ENCODE measurements at places on chromosomes 12 and 14.

DNA sequence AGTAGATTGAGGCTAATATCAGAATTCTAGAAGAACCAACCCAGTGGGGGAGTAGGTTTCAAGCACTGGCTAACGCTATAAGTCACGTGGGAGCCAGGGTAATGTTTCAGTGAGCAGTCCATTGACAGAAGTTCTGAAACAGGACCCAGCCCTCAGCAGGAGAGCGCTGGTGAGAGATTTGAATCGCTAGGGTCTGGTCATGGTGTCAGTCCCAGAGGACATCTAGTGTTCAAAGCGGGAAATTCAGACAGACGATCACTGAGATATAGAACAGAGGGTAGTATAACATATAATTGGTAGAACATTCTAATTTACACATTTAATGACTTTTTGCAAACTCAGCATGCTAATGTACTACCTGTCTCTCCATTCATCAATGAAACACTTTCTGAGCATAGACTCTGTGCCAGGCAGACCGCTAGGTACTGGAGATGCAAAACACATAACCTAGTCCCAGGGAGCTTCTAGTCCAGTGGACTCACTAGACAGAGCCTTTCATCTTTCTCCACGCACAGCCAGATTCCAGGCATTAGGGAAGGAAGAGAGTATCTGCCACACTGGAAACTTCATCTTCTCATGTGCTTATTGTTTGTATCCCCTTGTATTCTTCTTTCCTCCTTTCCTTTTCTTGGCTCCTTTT, 35.4 kb upstream of the RNASE3 start:
- DNase-seq = peak; percentile 65

DNA sequence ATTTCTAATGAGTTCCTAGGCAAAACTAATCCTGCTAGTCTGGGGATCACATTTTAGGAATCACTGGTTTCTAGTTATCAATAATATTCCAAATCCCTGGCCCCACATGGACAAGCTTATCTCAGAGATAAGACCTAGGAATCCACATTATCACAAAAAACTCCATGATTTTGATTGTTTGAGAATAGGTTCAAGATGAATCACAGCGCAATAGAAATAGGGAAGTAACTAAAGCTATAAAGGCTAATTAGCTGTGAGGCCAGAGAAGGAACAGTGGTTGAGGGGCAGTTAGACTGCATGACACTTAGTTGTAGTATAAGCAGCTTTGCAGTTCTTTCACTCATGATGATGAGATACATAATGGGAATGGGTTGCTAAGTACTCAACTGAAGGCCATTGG, 13.1 kb upstream of the ATP5F1B start:
- DNase-seq = no peak

GRCh38 chr12:66808606-66809005, 129.7 kb upstream of the GRIP1 start:
- DNase-seq = no peak

- peak; percentile 76 for DNase-seq
These were observed at the start of gene LRFN5 for GRCh38 chr14:41606532-41607303. Gene LRFN5, plus strand, starts transcription at chr14:41606876.

DNA sequence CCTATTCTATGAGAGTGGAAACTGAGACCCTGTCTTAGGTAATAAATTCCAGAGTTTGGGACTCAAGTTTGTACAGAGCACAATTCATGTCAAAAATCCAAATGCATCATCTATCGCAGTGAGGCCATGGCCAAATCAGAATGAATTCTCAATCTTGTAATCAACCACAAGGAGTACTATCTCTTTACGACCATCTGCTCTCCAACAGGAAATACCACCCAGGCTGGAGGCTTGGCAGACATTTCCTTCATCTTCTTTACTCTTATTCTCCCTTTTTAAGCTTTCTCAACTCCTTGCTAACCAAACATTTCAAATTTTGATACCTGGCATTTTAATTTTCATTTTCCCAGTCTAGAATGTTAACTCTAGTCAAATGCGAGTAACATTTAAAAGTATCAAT, 32.7 kb upstream of the RNU6-7 start:
- no peak for DNase-seq

- peak; percentile 8 for DNase-seq
These were observed 38.3 kb downstream of the SLC6A15 start for GRCh38 chr12:84874125-84874824.

DNA sequence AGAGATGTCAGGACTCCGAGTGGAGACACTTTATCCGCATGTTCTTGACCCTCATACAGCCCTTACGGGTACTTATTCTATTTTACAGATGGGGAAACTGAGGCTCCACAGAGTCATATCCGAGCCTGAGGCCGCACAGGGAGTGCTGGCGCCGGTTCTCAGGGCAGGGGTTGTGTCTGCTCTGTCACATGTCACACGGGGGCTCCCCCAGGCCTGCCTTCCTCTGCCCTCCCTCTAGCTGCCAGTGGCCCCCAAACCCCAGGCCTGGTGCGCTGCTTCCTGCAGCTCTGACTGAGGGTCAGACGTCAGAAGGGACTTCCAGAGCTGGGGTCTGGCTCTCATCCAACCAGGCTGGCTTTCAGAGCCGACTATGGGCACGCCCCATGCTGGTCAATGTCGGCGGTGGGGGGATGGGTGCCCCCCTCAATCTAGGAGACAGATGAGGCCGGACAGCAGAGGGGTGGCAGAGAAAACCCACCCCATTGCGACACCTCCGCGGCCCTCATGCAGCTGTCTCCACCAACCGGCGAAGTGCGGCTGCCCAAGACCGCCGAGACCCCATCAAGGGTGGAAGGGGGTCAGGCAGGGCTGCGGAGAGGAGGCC, 811 bp upstream of the INF2 start:
- no peak for DNase-seq

DNA sequence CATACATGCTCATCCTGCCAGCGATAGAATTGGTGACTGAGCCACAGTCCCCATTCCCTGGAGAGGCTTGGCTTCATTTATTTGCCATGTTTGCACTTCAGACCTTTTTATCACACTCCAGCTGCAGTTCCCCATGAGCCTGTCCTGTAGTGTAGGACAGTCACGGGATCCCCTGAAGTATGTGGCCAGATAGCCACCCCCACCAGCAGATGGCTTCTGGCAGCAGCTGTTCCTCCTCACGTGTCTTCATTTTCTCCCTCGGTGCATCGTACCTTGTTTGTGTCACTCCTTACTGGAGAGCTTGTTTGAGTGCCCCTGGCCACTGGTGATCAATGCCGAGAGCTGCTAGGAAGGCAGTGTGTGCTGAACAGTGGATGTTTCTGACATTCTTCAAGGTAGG, 40.2 kb downstream of the UBE3B start:
- no peak for DNase-seq
